Fibroblast of skin of abdomen (primary cell): ENCODE measurements at places on chromosomes 16 and 17.

DNA sequence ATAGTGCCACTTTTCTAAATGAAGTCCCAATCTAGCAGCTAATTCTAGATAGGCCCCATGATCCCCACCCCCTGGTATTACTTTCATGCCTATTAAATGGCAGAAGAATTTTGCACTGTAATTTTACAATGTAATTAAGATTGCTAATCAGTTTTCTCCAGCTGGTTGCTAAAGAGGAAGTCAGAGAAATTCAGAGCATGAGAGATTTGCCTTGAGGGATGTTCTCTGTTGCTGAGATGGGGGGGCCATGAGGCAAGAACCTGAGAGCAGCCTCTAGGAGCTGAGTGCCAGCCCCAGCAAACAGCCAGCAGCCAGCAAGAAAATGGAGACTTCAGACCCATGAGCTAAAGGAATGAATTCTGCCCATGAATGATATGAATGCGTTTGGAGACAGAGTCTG lies 38.9 kb downstream of the SHCBP1 start:
- DNase-seq, result no peak

- peak; percentile 82 for DNase-seq
These were observed 1.8 kb downstream of the HSD17B1 start for GRCh38 chr17:42554250-42555121.

- DNase-seq, result no peak
These were observed 14.8 kb upstream of the GOSR2 start for GRCh38 chr17:46908068-46908737.

- DNase-seq, result no peak
These were observed 1.3 kb downstream of the SPN start for GRCh38 chr16:29664091-29664921.

GRCh38 chr17:57308543-57309186 lies 52.3 kb downstream of the MSI2 start:
- DNase-seq, result no peak

DNA sequence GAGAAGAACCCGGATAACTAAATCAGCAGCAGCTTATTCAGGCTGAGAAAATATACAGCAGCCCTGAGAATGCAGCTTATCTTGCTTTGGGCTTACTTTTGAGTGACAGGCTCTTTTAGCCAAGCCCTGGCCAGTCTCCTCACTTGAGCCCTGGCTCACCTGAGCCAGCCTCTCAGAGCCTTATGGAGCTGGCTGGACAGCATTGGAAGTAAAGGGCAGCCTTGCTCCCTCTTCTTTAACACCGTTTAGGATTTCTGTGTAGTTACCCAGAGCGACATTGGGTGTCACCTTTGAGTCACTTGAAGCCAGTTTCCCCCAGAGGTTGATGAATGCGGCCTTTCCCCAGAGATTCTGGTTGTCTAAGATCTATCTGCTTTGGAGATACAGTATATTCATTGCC lies 7.7 kb upstream of the NPIPB2 start:
- peak; percentile 59 for DNase-seq

DNA sequence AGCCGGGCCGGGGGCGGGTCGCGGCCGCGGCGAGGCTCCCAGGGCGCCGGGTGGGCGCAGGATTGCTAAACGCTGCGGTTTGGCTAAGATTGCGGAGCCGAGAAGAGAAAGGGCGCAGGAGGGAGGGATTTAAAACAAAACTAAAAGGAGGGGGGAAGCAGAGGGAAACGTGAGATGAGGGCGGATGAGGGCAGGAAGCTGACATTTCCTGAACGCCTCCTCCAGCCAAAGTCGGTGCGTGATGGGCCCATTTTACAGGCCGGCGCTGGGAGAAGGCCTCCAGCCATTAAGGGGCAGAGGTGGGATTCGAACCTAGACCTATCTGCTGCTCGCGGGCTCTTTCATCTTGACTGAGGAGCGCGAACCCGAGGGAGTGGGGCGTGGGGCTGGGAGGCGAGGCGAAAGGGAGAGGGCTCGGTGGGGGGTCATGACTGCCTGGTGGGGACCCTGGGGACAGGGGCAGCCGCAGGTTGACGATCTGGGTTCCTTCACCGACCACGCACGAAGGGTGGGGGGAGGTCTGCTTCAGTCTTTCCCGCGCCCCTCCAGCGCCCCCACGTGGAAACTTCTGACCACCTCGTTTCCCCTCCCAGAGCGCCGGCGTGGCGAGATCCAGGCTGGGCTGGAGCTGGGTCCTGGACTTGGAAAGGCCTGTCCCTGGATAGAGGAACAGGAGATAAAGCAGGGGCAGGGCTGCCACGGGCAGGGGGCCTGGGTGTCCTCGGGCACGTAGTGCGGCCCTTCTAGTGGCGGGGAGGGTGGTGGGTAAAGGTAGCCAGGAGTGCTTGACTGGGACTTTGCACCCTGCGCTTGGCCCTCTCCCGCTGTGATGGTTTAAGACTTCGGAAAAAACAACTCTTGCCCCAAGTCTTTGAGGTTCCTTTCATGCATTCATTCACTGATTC lies 3.8 kb upstream of the TAC4 start:
- DNase-seq, result peak; percentile 63

- no peak for DNase-seq
These were observed 9.0 kb downstream of the HLF start for GRCh38 chr17:55273579-55274354.

DNA sequence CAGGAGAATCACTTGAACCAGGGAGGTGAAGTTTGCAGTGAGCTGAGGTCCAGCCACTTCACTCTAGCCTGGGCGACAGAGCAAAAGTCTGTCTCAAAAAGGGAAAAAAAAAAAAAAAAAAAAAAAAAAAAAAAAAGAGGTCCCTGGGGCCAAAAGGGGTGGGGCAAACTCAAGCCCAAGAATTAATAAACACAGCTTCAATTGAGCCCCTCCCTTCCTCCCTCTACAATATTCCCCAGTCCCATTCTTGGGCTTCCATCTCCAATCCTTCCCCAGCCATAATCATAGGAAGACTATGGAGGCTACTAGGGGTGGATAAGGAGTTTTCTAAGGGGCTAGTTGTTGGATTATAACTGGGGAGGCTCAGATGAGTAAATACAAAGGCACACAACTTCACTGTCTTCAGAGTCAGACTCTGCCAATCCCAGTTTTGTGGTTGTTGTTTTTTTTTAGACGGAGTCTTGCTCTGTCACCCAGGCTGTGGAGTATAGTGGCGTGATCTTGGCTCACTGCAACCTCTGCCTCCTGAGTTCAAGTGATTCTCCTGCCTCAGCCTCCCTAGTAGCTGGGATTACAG lies 9.5 kb downstream of the CAVIN1 start:
- no peak for DNase-seq

- no peak for DNase-seq
These were observed 13.0 kb downstream of the PAM16 start for GRCh38 chr16:4338125-4338582.

DNA sequence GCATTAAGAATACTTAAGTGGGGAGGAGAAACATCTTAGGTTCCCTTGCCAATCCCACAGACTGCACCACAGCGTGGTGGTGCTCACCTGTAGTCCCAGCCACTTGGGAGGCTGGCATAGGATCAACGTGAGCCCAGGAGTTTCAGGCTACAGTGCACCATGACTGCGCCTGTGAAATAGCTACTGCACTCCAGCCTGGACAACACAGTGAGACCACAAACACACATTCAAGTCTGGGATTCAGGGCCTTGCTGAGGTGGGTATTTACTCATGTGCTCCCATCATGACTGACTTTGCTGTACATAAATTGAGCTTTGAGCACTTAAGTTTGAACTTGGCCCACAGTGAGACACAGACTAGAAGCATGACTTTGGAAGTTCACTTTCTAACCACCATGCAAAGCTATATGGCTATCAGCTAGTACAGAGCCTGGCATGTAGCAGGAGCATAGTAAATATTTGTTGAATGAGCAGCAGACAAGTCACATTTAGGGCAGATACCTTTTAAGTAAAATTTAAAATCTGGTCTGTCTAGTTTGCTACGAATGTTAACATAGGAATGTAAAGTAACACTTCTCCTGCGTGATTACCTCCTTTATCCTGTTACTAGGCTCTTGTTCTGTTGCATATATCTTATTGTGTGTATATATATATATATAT lies 33.5 kb downstream of the CEP95 start:
- DNase-seq, result no peak

DNA sequence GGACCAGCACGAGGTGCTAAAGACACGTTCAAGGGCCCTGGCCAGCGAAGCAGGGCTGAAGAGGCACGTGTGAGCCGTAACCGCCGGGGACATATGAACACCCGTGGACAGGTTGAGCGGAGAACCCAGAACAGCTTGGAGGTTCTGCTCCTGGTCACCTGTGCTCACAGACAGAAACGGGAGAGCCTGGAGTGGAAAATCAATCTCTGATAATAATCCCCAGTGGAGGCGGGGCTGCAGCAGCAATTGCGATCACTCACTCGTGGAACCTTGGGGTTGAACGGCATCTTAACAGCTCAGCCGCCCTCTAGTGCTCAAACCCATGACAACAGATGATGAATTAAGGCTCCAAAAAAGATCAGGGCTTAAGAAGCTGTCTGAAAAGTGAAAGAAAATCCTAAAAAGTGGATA lies 25.6 kb downstream of the WIPI1 start:
- peak; percentile 24 for DNase-seq

- no peak for DNase-seq
These were observed 4.2 kb downstream of the BTBD17 start for GRCh38 chr17:74357466-74357809.

DNA sequence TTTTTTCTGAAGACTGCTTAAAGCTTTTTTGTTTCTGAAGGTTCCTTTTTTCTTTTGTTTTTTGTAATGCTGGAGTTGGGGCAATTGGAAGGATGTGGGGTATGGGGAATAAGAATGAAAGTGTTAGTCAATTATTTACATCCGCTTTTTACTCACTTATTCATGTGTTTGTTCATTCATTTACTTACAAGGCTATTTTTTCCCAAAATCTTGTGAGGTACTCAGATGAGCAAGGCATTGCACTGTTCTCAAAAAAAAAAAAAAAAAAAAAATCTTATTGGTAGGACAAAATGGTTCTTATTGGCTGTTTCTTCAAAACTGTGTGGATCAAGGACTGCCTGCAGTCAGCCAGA lies 55.7 kb downstream of the PLD6 start:
- DNase-seq, result no peak

GRCh38 chr17:41301916-41302901 lies at the start of gene KRTAP29-1:
Gene KRTAP29-1 (minus strand): TSS chr17:41302851. CDS start chr17:41302851, 0 bp downstream.
- DNase-seq, result no peak

- DNase-seq, result peak; percentile 78
These were observed 10.3 kb upstream of the FZD2 start for GRCh38 chr17:44546671-44547606.
